ENCODE measurements at places on chromosomes 2 and 18. TPM values are rescaled to one million over a fixed set of nuclear protein-coding genes. Genes with fewer than 3 reads are reported as not detected.

Gene IL1RL2
- not detected for total RNA-seq

- H3K4me1 ChIP-seq = peaks cover 17% of the 10 kb centered on the region
- no peaks in the 10 kb centered on the region for H3K27me3 ChIP-seq
- no peaks in the 10 kb centered on the region for H3K36me3 ChIP-seq
- DNase-seq = no peak
- peak overlapping the region; percentile 16 for H3K27ac ChIP-seq
These were observed 169.8 kb downstream of the TGIF1 start for GRCh38 chr18:3619746-3620145.

DNA sequence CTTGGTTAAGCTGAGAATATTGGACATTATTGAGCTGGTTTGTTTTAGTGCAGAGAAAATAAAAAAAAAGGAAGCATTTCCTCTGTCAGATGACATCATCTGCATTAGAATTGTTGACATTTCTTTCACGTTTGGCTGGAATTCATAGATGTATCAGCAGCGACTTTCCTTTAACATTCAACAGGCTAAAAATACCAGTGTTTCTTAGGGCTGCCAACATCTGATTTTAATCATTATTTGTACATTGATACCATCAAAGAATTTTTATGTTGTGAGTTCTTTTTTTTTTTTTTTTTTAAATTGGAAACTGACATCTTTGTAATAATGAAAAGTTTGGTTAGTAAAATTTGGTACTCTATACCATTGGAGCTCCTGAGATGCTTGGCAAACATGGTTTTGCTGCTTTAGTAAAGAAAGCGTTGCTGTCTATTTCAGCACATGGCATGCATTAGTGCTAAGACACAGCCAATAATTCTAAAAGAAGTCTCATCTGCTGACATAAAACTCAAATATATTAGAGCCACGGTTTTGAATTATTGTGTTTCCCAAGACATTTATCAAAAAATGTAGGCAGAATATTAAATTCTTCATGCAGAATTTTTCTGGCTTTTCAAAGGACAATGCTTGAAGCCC is 33.6 kb downstream of the GTF2A1L start:
- DNase-seq = no peak

GRCh38 chr18:31825772-31826171 is 65.1 kb upstream of the SLC25A52 start:
- no peaks in the 10 kb centered on the region for H3K27me3 ChIP-seq
- H3K4me1 ChIP-seq = no peaks in the 10 kb centered on the region
